CD4-positive, CD25-positive, alpha-beta regulatory T cell (primary cell): ENCODE measurements at places on chromosomes 3 and 15. TPM values are rescaled to one million over a fixed set of nuclear protein-coding genes. Genes with fewer than 3 reads are reported as not detected.

DNA sequence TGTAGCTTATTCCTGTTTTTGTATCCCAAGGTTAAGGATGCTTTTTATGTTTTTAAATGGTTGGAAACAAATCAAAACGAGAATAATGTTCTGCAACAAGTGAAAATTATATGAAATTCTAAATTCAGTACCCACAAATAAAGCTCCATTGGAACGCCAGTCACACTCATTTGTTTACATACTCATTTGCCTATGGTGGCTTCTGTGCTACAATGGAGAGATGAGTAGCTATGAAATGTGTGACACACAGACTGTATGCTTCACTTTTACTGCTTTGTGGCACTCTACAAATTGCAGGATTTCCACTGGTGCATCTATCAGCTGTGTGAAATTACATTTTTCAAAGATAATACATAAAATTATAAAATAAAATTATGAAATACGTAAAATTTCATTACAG is 112.2 kb upstream of the TSPAN3 start:
- H3K27me3 ChIP-seq, result no peaks in the 10 kb centered on the region
- no peaks in the 10 kb centered on the region for H3K36me3 ChIP-seq
- DNase-seq, result no peak
- H3K4me3 ChIP-seq, result no peak overlapping the region
- H3K4me1 ChIP-seq, result peaks cover 15% of the 10 kb centered on the region

DAZL gene
- not detected for total RNA-seq

DNA sequence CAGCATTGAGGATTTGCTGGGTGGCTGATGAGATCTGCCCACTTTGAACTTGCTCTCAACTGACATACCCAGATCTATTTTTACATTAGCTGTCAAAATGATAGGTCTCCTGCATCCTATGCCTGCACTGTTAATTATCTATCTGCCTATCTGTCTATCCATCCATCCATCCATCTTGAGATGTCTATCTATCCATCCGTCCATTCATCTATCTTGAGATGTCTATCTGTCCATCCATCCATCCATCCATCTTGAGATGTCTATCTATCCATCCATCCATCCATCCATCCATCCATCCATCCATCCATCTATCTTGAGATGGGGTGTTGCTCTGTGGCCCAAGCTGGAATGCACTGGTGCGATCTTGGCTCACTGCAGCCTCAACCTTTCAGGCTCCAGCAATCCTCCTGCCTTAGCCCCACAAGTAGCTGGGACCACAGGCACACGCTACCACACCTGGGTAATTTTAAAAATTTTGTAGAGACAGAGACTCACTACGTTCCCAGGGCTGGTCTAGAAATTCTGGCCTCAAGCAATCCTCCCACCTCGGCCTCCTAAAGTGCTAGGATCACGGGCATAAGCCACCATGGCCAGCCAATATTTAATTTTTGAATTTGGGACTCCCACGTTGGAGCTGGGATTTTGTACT is 159.4 kb upstream of the NSMCE3 start:
- no peak overlapping the region for H3K4me3 ChIP-seq
- no peaks in the 10 kb centered on the region for H3K27me3 ChIP-seq
- H3K36me3 ChIP-seq, result no peaks in the 10 kb centered on the region
- no peaks in the 10 kb centered on the region for H3K4me1 ChIP-seq
- no peak overlapping the region for H3K27ac ChIP-seq

- H3K27ac ChIP-seq, result peak overlapping the region; percentile 87
- peaks cover 61% of the 10 kb centered on the region for H3K4me1 ChIP-seq
- DNase-seq, result peak; percentile 93
- H3K4me3 ChIP-seq, result peak overlapping the region; percentile 46
- no peaks in the 10 kb centered on the region for H3K27me3 ChIP-seq
These were observed 63.0 kb downstream of the SH3BP5 start for GRCh38 chr3:15269091-15269989.

ADAMTS9 gene
- total RNA-seq, result 0.12 TPM

GRCh38 chr3:127699416-127700300 is 26.9 kb downstream of the ABTB1 start:
- no peak for DNase-seq
- H3K27ac ChIP-seq, result no peak overlapping the region
- H3K27me3 ChIP-seq, result peaks cover 3% of the 10 kb centered on the region

- no peak for DNase-seq
- H3K27me3 ChIP-seq, result peaks cover 9% of the 10 kb centered on the region
- H3K4me3 ChIP-seq, result no peak overlapping the region
- H3K4me1 ChIP-seq, result peaks cover 4% of the 10 kb centered on the region
These were observed 1.2 kb upstream of the ST8SIA2 start for GRCh38 chr15:92392462-92392861.

DNA sequence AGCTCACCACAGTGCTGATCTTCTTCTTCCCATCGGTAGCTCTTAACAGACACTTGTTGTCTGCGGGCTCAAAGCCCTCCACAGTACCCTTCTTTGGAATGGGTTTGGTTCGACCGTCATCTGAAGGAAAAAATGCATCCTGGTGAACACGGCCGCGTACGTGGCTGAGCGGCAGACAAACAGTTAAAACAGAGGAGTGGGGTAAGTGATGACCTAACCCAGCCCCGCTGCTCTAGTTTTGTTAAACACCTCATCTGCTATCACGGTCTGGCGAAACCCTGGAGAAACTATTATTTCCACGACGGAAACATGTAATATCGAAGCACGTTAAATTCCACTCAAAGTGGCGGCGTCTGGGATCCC is 725 bp downstream of the SRP14 start:
- peaks cover 37% of the 10 kb centered on the region for H3K36me3 ChIP-seq
- no peak for DNase-seq
- peak overlapping the region; percentile 89 for H3K27ac ChIP-seq
- H3K4me3 ChIP-seq, result peak overlapping the region; percentile 100
- peaks cover 30% of the 10 kb centered on the region for H3K4me1 ChIP-seq
- H3K27me3 ChIP-seq, result no peaks in the 10 kb centered on the region

- H3K4me3 ChIP-seq, result no peak overlapping the region
- no peaks in the 10 kb centered on the region for H3K4me1 ChIP-seq
- no peak overlapping the region for H3K27ac ChIP-seq
- H3K27me3 ChIP-seq, result no peaks in the 10 kb centered on the region
These were observed 366.4 kb downstream of the RAP2B start for GRCh38 chr3:153528473-153528872.

DNA sequence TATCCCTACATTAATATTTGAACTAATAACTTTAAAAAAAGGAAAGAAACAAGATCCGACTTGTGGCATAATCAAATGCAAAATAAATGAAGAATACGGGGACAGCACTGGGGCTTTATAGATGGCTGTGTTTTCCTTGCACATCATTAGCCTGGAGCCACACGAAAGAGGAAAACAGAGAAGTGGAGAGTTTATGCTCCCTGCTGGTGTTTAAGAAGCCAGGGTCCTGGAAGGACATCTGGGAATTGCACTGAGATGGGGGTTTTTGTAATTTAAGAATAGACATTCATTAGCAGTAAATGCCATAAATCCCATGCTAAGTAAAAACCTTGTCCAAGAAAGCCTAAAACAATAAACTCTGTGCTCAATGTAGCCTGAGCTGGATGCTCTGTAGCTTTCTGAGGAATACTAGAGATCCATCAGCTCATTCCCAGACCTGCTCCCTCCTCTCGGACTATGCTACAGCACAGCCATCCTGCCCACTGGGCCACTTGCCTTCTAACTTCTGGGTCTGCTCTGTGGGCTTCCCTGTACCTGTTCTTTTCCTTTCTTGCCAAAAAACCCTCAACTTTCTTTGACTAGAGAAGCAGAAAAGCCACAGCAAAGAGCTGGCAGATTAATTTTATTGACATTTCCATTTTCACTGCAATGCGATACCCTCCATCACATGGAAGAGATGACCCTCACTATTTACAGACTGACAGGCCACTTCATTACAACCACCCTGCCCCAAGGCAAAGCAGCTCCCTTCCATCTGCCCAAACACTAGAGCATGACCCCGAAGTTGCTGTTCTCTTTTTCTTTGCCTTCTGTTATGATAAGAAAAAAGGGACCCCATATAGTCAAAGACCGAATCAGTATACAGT is 62.3 kb downstream of the MEIS2 start:
- H3K27ac ChIP-seq, result no peak overlapping the region
- no peaks in the 10 kb centered on the region for H3K4me1 ChIP-seq
- H3K27me3 ChIP-seq, result no peaks in the 10 kb centered on the region
- no peak overlapping the region for H3K4me3 ChIP-seq
- H3K36me3 ChIP-seq, result no peaks in the 10 kb centered on the region

GRCh38 chr15:79680720-79681119 is 216.1 kb downstream of the MTHFS start:
- no peak overlapping the region for H3K4me3 ChIP-seq
- no peaks in the 10 kb centered on the region for H3K36me3 ChIP-seq
- DNase-seq, result no peak
- H3K27me3 ChIP-seq, result peaks cover 3% of the 10 kb centered on the region
- H3K4me1 ChIP-seq, result no peaks in the 10 kb centered on the region

GRCh38 chr15:77475001-77475400 is 54.3 kb downstream of the HMG20A start:
- H3K27me3 ChIP-seq, result no peaks in the 10 kb centered on the region
- no peak overlapping the region for H3K4me3 ChIP-seq
- no peaks in the 10 kb centered on the region for H3K4me1 ChIP-seq
- no peak overlapping the region for H3K27ac ChIP-seq

LRRN1 gene
- total RNA-seq, result 0.44 TPM

DNA sequence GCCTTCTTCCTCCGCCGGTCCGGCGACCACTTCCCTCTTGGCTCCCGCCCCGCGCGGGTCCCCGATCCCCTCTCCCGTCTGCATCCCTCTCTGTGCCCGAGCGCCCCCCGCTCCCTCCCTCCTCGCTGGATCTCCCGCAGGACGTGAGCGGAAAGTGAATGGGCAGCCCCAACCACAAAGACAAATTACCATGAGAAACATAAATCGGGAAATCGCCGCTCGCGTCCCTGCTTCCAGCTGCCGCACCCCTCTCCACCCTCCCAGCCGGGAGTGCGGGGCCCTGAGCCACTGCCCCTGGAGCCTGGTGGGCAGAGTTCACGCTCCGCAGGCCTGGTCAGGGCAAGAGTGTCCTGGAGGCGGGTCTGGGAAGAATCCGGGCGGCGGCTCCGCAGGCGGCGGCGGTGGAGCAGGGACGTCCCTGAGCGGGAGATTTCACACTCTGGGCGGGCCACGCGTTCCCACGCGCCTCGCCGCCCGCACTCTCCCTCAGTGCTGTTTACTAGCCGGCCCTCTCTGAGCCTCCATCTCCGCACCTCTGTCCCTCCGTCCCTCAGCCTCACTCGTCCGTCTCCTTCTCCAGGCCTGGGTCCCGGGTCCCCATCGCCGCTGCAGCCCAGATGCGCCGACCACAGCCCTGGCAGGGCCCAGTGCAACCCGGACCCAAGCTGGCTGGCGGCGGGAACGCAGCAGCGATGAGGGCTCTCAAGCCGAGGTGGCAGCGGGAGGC is 835 bp downstream of the SEMA5B start:
- no peaks in the 10 kb centered on the region for H3K36me3 ChIP-seq
- DNase-seq, result no peak
- H3K4me1 ChIP-seq, result peaks cover 22% of the 10 kb centered on the region

CPNE9 gene
- total RNA-seq, result not detected

BCHE gene
- not detected for total RNA-seq

DNA sequence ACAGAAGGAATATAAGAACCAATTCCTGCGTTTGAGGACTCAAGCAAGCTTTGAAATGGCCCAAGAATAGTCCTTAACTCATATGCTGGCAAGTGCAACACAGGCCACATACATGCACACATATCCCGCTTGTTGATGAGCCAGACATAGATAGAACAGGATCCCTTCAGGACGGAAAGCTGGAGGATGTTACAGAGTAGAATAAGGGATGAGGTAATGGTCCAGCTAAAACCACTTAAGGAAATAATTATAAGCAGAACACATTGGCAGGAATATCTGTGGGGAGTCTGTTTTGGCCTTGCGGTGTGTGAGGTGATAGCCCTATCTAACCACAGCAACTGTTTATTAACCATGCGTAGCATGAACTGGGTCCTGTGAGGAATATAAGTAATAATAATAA is 25.0 kb downstream of the SCG3 start:
- no peaks in the 10 kb centered on the region for H3K4me1 ChIP-seq
- DNase-seq, result no peak
- no peaks in the 10 kb centered on the region for H3K36me3 ChIP-seq
- H3K4me3 ChIP-seq, result no peak overlapping the region

GRCh38 chr3:119613872-119614271 is 16.2 kb downstream of the PLA1A start:
- no peaks in the 10 kb centered on the region for H3K27me3 ChIP-seq
- no peak overlapping the region for H3K4me3 ChIP-seq
- no peak for DNase-seq
- H3K36me3 ChIP-seq, result no peaks in the 10 kb centered on the region

CHDH gene
- total RNA-seq, result 4.3 TPM

DNA sequence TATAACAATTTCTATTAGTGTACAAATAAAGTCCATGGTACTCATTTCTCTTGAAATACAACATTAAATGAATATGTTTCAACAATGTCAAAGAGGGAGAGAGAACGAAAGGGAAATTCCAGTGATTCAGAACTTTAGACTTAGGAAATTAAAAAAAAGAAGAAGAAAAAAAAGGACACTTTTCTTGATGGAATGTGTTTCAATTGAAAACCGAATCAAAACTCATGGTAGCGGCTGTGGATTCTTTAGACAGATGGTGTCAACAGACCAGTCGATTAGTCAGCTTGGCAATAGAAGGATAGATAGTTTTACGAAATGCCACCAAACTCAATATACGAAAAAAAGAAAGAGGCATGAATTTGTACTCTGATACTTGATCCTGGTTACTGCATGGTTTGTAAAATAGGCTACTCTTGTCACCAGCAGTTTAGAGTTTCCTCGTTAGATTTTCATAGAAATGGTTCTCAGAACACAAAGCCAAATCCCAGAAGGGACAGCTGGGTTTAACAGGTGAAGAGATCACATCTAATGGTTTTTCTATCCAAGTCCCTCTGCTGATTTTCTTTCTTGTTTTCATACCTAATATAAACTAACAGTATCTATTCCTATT is 793.5 kb downstream of the ROBO1 start:
- no peak for DNase-seq
- no peaks in the 10 kb centered on the region for H3K27me3 ChIP-seq
- H3K4me3 ChIP-seq, result no peak overlapping the region

DNA sequence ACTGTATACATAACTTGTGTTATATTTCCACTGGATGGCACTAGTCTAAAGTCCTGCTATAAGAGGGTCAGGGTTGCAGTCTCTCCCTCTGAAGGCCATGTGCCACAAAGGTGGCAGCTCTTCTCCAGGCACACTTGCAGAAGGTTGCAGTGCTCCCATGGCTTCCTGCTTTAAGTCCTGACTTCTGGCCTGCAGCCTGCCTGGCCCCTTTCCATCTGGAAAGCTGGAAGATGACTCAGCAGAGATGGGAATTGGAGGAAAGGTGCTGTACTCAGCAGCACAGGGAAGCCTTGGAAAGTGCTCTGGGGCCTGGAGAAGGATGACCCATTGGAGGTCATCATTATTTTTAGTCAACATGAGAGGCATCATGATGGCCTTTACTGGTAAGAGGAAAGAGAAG is 40.9 kb upstream of the MRPL3 start:
- H3K27ac ChIP-seq, result no peak overlapping the region
- no peak overlapping the region for H3K4me3 ChIP-seq
- no peaks in the 10 kb centered on the region for H3K4me1 ChIP-seq

GRCh38 chr3:144403040-144403457 is 431.4 kb downstream of the DIPK2A start:
- no peaks in the 10 kb centered on the region for H3K27me3 ChIP-seq
- no peak for DNase-seq
- H3K4me1 ChIP-seq, result no peaks in the 10 kb centered on the region
- H3K27ac ChIP-seq, result no peak overlapping the region
